Aorta (tissue), 5 donors: ENCODE measurements at places on chromosomes 11 and 22. TPM values are rescaled to one million over a fixed set of nuclear protein-coding genes. Genes with fewer than 3 reads are reported as not detected.

The IRAG1 gene
- 135 TPM for polyA plus RNA-seq

The ART1 gene
- polyA plus RNA-seq = not detected

The CEND1 gene
- polyA plus RNA-seq = not detected

The MGAT3 gene
- 1.1 TPM for polyA plus RNA-seq

The CDC45 gene
- 1.3 TPM for polyA plus RNA-seq

The RIMBP3B gene
- polyA plus RNA-seq = not detected

The TMEM9B gene
- polyA plus RNA-seq = 28.7 TPM

The SWAP70 gene
- 29.8 TPM for polyA plus RNA-seq

The CRYAB gene
- 483 TPM for polyA plus RNA-seq

The TRIM29 gene
- polyA plus RNA-seq = 0.38 TPM

The PRODH gene
- 1.5 TPM for polyA plus RNA-seq

The USP2 gene
- 0.18 TPM for polyA plus RNA-seq

The SCGB2A2 gene
- not detected for polyA plus RNA-seq

The CRYBA4 gene
- polyA plus RNA-seq = not detected

The SLC25A22 gene
- 5.6 TPM for polyA plus RNA-seq

The VWCE gene
- polyA plus RNA-seq = not detected

The RIBC2 gene
- polyA plus RNA-seq = not detected

The HEPACAM gene
- not detected for polyA plus RNA-seq

The TAF10 gene
- polyA plus RNA-seq = 55.0 TPM

The CDC42BPG gene
- polyA plus RNA-seq = 6.0 TPM

The SHISAL1 gene
- polyA plus RNA-seq = 0.26 TPM

The ARHGAP8 gene
- polyA plus RNA-seq = not detected

The OR5A1 gene
- not detected for polyA plus RNA-seq

The PGA3 gene
- 2.5 TPM for polyA plus RNA-seq

The CHRM1 gene
- polyA plus RNA-seq = not detected

The FAR1 gene
- 22.2 TPM for polyA plus RNA-seq
